Fibroblast of villous mesenchyme (primary cell): ENCODE measurements at places on chromosomes 6 and 20.

DNA sequence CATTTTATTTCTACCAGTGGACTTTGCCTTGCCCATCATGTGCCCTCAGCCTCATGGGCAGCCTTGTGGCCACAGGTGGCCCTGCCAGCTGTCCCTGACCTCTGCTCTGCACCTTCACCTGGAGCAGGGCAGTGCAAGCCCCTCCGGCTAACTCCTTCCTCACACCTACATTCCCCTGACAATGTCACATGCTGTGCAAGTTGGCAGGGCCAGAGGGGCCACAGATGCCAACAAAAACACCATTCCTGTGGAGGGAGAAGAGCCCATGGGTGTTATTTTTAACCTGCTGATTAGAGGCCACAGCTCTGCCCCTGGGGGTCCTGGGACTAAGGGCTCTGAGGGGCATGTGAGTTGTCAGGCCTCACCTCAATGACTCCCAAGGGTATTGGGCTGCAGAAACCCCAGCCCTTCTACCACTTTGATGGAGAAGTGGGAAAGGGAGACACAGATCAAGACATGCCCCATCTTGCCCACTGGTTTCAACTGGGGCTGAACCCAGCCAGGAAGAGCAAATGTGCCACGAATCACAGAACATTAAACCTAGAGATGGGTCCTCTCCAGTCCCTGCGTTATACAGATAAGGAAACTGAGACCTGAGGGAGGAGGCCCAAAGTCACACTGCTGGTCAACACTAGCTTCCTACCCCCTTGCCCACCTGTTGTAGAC, 65.0 kb downstream of the MRPL14 start:
- no peak for DNase-seq

GRCh38 chr6:106688177-106688951, 59.0 kb downstream of the QRSL1 start:
- DNase-seq, result peak; percentile 2

GRCh38 chr6:160358225-160359119, 10.3 kb downstream of the SLC22A3 start:
- DNase-seq, result no peak

- no peak for DNase-seq
Measured at GRCh38 chr20:32184961-32185603, 22.5 kb downstream of the PLAGL2 start.
